ENCODE measurements at places on chromosomes 13 and 19. TPM values are rescaled to one million over a fixed set of nuclear protein-coding genes. Genes with fewer than 3 reads are reported as not detected.

The ZNF470 gene
- total RNA-seq = 2.2 TPM

The KCNRG gene
- 2.4 TPM for total RNA-seq

DNA sequence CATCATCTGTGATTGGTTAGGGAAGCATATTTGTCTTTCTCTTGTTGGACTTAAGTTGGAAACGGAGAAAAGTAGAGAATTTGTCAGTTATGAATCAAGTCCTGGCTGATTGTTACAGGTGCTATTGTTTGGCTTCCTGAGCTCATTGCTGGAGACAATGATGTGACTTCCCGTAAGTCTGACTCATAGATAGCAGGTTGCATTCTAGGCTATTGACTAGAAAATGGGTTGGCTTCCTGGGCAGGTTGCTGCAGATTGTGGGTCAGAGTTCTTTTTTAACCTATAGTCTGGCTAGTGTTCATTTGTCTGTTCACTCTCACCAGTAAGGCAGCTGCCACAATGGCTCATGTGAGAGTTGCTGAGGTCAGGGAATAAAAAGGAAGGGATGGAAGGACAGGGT lies 101.5 kb downstream of the CCNA1 start:
- no peak for DNase-seq
- H3K36me3 ChIP-seq = no peaks in the 10 kb centered on the region
- no peaks in the 10 kb centered on the region for H3K27me3 ChIP-seq
- H3K27ac ChIP-seq = no peak overlapping the region

DNA sequence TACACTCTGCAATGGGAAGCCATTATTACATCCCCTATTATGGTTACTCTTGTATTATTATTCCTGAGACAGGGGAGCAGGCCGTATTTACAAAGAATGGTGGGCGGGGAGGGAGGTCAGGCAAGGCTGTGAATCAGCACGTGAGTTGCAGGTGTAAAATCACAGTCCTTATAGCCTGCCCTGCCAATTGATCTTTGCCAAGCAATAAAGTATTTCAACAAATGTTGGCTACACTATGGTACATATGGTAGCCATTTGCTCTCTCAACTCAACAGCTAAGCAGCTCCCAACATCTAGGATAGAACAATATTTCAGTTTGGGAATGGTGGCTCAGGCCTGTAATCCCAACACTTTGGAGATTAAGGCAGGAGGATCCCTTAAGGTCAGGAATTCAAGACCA lies 12.1 kb downstream of the EPS15L1 start:
- no peak overlapping the region for H3K27ac ChIP-seq
- H3K4me3 ChIP-seq = no peak overlapping the region
- peaks cover 7% of the 10 kb centered on the region for H3K4me1 ChIP-seq

DNA sequence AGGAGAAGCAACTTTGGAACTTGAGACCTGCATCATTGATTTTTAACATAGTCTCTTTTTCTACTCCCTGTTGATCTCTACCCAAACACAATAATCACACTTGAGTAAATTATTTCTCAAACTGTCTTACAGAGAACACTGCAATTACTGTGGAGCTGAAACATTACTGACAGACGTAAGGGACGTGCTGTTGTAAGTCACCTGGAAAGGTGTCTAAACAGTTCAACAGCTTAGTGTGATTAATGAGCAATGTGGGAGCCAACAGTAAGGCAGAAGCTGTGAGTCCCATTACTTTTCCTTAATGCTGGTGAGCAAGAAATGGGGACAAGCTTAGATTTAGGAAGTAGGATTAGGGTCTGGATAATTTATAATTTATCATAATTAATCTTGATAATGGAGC lies 265.7 kb downstream of the DLEU7 start:
- no peaks in the 10 kb centered on the region for H3K36me3 ChIP-seq
- DNase-seq = no peak
- no peak overlapping the region for H3K4me3 ChIP-seq
- peaks cover 11% of the 10 kb centered on the region for H3K4me1 ChIP-seq

DNA sequence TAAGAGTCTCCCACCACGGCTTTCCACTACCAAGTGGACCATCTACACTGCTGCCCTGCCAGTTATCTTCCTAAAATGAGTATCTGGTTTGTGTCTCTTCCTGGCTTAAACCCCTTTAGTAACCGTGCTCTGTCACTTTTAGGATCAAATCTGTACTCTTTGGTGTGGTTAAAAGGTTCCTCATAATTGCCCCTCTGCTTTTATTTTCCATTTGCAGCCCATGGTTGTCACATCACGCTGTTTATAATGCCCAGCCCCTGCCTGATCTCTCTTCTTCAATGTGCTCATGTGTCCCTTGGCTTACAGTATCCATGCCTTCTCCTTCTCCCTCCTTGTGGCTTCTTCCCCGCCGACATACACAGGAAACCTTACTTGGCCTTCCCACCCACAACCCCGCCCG lies 100.1 kb downstream of the DGKH start:
- H3K4me3 ChIP-seq = no peak overlapping the region
- no peak overlapping the region for H3K27ac ChIP-seq
- no peak for DNase-seq
- H3K36me3 ChIP-seq = no peaks in the 10 kb centered on the region

DNA sequence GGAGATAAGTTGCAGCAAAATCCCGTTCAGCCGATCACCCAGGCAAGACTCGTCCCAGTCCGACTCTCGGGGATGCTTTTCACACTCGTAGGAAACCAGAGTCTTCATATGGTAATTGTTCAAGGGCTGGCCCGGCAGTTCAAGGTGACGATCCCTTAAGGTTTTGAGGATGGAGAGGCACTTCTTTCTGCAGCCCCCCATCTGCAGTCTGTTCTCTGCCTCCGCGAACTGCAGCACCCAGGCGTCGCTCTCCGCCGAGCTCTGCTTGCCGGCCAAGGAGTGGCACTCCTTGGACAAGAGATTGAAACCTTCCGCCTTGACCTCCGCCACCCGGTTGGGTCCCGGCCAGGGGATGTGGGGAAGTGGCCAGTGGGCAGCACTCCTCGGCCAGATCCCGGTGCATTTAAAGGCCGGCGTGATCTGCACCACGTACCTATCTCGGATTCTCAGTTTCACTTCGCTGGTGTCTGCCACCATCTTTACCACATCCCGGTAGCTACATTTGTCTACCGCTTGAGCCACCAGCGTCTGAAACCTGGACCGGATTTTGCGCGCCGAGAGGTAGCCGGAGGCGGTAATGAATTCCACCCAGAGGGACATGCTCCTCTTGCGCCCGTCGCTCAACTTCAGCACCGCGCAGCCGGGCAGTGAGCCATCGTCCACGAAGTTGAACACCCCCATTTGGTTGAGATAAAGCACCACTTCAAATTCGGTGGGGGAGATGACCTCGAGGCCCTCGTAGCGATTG lies 1.1 kb downstream of the MAB21L1 start:
- H3K36me3 ChIP-seq = no peaks in the 10 kb centered on the region
- DNase-seq = no peak
- H3K4me1 ChIP-seq = peaks cover 4% of the 10 kb centered on the region

DNA sequence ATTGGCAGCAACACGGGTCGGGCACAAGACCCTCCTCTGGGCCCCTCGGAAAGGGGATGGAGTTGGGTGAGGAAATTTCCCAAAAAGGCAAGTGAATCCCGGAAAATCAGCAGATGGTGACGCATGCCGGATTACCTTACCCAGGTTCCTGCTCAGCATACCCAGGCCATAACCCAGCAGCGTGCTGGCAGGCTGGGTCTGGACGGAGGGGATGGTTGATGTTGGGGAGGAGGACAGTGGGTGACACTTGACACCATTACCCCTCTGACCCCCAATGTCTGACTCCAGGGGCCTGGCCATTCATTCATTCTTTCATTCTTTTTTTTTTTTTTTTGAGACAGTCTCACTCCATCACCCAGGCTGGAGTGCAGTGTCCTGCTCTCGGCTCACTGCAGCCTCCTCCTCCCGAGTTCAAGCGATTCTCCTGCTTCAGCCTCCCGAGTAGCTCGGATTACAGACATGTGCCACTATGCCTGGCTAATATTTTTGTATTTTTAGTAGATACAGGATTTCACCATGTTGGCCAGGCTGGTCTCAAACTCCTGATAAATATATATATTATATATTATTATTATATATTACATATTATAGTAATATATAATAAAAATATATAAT lies 799 bp downstream of the PVR start:
- H3K27ac ChIP-seq = no peak overlapping the region
- H3K4me3 ChIP-seq = peak overlapping the region; percentile 61
- no peak for DNase-seq

- H3K4me3 ChIP-seq = no peak overlapping the region
- peak overlapping the region; percentile 54 for H3K27ac ChIP-seq
- peaks cover 79% of the 10 kb centered on the region for H3K36me3 ChIP-seq
- peaks cover 67% of the 10 kb centered on the region for H3K4me1 ChIP-seq
- H3K27me3 ChIP-seq = no peaks in the 10 kb centered on the region
Observed at GRCh38 chr13:98456413-98456845, 120.5 kb downstream of the STK24 start.

DNA sequence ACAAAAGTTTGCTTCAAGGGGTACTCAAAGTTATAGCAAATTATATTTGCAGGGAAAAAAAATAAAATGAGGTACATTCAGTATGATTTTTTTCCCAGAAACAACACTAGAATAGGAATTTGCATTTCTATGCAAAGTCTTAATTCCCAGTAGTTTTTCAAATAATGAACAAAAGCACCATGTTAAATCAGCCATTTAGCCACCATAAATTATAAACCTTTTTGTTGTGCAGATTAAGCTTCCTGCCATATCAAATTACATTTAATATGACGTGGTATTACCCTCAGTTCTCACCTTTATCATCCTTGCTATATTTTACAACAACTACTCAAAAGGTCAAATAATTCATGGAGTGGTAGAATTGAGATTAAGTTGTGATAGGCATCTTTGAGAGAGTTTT lies 136.6 kb upstream of the FRY start:
- H3K27ac ChIP-seq = no peak overlapping the region
- H3K27me3 ChIP-seq = no peaks in the 10 kb centered on the region
- H3K4me1 ChIP-seq = peaks cover 4% of the 10 kb centered on the region
- no peaks in the 10 kb centered on the region for H3K36me3 ChIP-seq
- no peak for DNase-seq

DNA sequence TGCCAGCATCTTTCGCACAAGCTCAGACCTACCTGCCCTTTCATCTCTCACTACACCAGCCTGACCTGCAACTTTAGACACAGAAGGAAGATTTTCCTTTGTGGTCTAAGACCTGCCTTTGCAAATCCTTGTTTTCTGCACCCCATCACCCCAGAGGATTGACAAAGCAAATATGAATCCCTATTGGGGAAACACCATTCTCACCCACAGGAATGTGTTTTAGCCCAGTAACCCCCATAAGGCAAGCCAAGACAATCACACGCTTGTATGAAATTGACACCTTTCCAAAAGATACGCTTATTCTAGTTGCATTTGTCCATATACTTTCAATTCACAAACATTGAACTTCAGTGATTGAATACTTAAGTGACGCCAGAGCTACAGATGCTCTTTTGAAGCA lies 55.7 kb downstream of the SPATA13 start:
- H3K27me3 ChIP-seq = no peaks in the 10 kb centered on the region
- no peak for DNase-seq
- no peaks in the 10 kb centered on the region for H3K36me3 ChIP-seq
- no peak overlapping the region for H3K4me3 ChIP-seq

DNA sequence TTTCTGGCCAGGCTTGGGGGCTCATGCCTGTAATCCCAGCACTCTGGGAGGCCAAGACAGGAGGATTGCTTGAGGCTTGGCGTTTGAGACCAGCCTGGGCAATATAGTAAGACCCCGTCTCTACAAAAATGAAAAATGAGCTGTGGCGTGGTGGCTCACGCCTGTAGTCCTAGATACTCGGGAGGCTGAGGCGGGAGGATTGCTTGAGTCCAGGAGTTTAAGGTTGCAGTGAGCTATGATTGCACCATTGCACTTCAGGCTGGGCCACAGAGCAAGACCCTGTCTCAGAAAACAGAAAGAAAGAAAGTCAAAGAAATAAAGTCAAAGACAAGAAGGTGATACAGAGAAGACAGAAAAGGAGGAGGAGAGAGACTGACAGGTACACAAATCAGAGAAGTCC lies 2.5 kb upstream of the CACNG6 start:
- H3K4me3 ChIP-seq = no peak overlapping the region
- no peak overlapping the region for H3K27ac ChIP-seq
- H3K27me3 ChIP-seq = peaks cover 59% of the 10 kb centered on the region
- no peaks in the 10 kb centered on the region for H3K36me3 ChIP-seq

- H3K27me3 ChIP-seq = peaks cover 24% of the 10 kb centered on the region
- no peaks in the 10 kb centered on the region for H3K36me3 ChIP-seq
- no peak overlapping the region for H3K27ac ChIP-seq
- no peak for DNase-seq
- H3K4me1 ChIP-seq = no peaks in the 10 kb centered on the region
- no peak overlapping the region for H3K4me3 ChIP-seq
Observed at GRCh38 chr19:825897-826644, 1.6 kb upstream of the AZU1 start.

- H3K27me3 ChIP-seq = no peaks in the 10 kb centered on the region
- no peak for DNase-seq
- no peak overlapping the region for H3K4me3 ChIP-seq
- peaks cover 19% of the 10 kb centered on the region for H3K4me1 ChIP-seq
Observed at GRCh38 chr19:55676889-55677505, 2.0 kb downstream of the EPN1 start.

Measured in thymus (tissue), 14 donors.